ENCODE measurements at places on chromosomes 3 and 15. TPM values are rescaled to one million over a fixed set of nuclear protein-coding genes. Genes with fewer than 3 reads are reported as not detected.

SEMA5B gene
- 10.8 TPM for total RNA-seq

SOX2 gene
- total RNA-seq, result 3.8 TPM

INSYN1 gene
- total RNA-seq, result 7.3 TPM

GRCh38 chr3:277873-278272, 81.3 kb downstream of the CHL1 start:
- DNase-seq, result no peak

DNA sequence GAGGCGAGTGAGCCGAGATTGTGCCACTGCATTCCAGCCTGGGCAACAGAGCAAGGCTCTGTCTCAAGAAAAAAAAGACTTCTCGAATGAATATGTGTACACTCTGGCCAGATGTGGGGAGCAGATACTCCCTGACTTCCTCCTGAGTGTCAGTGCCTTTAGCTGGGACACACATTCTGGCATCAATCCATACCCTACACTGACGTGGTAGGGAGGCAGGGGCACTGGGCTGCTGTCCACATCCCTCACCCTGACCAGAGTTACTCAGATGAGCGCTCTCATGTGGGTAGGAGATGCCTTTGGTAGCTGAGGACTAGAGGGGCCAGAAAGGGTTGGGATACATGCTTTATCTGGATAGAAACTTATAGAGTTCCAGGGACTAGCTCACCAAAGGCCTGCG, 15.6 kb downstream of the LIMD1 start:
- no peak for DNase-seq

All from urinary bladder (tissue), 4 donors.